Right atrium auricular region (tissue), 2 donors: ENCODE measurements at places on chromosomes 7 and 10. TPM values are rescaled to one million over a fixed set of nuclear protein-coding genes. Genes with fewer than 3 reads are reported as not detected.

GRCh38 chr7:36100634-36101033, 52.4 kb upstream of the EEPD1 start:
- DNase-seq: no peak

GRCh38 chr7:100169147-100169850, 882 bp upstream of the GAL3ST4 start:
- DNase-seq: no peak

- no peak for DNase-seq
Observed at GRCh38 chr10:7857262-7857661, 39.0 kb downstream of the TAF3 start.

DNA sequence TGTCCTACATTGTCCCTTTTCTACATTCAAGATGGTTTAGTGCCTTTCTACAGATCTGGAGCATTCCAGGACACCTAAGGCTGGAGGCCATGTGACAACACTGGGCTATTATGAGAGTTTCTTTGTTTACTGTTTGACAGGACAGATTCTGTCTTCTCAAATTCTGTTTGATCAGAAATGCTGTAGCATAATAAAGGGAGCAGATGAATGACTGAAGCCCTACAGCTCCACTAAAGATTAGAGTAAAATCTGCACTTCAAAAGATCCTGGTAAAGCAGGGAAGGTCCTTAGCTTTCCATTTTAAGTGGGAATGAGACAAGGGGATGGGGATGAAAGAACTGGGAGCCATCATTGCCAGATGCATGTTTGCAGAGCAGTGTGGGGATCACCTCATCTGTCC, 38.4 kb downstream of the TMEM229A start:
- no peak for DNase-seq

DNA sequence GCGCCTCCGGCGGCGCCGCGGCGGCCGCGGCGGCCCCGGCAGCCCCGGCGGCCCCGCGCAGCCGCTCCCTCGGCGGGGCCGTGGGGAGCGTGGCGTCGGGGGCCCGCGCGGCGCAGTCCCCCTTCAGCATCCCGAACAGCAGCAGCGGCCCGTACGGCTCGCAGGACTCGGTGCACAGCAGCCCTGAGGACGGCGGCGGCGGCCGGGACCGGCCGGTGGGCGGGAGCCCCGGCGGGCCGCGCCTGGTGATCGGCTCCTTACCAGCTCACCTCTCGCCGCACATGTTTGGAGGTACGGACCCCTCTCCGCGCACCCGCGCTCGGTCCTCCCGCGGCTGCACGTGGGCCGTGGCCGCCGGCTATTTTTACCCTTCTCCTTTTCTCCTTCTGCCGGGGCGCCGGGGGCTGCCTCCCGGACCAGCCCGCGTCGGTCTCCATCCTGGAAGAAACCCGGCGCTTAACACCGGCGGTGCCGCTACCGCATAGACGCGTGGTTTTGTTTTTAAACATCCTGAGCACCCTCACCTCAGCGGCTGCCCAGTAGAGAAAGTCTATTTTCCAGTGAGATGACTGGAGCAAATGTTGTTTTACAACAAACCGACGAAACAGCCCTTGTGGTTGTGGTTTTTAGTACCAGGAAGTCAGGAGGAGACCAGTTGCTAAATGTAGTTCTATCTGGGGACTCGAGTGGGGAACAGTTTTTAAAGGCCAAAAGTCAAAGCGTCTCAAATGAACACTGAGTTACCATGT, 1.3 kb downstream of the ZNRF2 start:
- DNase-seq: no peak

DNA sequence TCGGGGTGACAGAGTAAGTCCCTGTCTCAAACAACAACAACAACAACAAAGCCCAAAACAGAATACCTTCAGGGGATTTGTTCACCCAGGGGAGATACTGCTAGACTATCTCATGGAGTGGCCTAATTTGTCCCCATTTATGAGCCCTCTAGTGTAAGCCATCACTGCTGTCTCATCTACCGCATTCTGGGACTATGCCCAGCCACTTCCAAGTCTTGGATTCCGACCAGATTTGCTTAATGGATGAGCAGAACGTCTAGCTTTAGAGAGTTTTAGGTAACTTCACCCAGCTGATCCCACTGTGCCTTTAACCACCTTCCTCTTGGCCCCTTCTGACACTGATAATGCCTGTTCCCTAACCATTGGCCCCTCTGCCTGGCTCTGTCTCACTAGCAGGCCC, 47.1 kb downstream of the PAPSS2 start:
- DNase-seq: no peak

Gene MARCHF5
- 8.5 TPM for total RNA-seq
